ENCODE measurements at places on chromosomes 4 and X.

GRCh38 chrX:148204195-148204594, 223.1 kb downstream of the FMR1NB start:
- DNase-seq, result no peak

- DNase-seq, result no peak
Observed at GRCh38 chr4:100082852-100083251, 107.4 kb downstream of the DDIT4L start.

- no peak for DNase-seq
Observed at GRCh38 chr4:2257361-2258081, 4.4 kb downstream of the MXD4 start.

DNA sequence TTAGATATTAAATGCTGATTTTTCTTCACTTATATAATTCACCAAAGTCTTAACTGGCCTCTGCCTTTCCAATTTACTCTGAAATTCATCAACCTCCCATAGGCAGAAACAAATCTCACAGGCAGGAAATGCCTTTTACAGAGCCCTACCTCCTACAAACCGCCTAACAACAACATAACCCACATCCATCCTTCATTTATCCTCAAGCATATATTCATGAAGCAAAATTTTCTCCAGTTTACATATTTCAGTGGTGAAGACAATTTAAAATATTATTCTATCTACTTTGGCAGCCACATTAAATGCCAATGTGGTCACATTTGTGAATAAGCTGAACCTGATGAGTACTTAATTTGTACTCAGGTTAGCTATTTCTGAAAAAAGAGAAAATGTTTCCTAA, 30.3 kb downstream of the SEPSECS start:
- no peak for DNase-seq

GRCh38 chr4:11189756-11190155, 238.9 kb downstream of the HS3ST1 start:
- DNase-seq, result no peak

DNA sequence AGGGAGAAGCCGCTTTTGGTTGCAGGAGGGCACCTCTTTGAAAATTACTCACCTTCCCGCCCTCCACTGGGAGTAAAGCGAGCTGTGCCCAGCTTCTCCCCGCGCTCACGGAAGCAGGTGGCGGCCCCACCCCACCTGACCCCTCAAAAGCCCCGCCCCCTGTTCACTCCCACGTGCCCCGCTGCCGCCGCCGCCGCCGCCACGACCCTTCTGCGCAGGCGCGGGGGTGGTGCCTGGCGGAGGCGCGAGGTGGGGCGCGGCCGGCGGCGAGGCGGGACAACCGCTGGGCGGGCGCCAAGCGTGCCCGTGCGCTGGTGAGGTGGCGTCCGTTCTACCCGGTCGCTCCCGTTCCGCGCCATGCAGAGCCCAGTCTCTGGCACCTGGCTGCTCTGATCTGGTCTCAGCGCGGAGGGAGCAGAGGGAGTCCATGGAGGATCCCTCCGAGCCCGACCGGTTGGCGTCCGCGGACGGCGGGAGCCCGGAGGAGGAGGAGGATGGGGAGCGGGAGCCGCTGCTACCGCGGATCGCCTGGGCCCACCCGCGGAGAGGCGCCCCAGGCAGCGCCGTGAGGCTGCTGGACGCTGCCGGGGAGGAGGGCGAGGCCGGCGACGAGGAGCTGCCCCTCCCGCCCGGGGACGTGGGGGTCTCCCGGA, at the start of gene PI4K2B:
Gene PI4K2B (plus strand): TSS at position 297 of the 653 bp plus-strand sequence. CDS start 131 bp downstream, at position 428.
- DNase-seq, result peak; percentile 96

DNA sequence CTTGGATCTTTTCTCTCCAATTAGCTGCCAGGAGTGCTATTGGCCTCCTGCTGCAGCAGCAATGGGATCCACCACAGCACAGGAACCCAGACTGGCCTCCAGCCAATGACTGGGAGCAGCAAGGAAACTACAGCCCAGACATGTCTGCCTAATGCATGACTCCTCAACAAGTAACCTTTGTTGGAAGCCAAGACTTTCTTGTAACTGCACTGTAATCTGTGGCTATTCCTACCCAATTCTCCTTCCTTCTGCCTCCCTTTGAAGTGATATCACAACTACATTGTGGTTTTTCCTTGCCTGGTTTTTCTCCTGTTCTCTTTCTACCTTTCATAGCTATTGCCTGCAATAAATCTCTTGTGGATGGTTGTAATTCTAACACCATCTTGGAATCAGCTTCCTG, 39.8 kb downstream of the SNCA start:
- DNase-seq, result no peak

DNA sequence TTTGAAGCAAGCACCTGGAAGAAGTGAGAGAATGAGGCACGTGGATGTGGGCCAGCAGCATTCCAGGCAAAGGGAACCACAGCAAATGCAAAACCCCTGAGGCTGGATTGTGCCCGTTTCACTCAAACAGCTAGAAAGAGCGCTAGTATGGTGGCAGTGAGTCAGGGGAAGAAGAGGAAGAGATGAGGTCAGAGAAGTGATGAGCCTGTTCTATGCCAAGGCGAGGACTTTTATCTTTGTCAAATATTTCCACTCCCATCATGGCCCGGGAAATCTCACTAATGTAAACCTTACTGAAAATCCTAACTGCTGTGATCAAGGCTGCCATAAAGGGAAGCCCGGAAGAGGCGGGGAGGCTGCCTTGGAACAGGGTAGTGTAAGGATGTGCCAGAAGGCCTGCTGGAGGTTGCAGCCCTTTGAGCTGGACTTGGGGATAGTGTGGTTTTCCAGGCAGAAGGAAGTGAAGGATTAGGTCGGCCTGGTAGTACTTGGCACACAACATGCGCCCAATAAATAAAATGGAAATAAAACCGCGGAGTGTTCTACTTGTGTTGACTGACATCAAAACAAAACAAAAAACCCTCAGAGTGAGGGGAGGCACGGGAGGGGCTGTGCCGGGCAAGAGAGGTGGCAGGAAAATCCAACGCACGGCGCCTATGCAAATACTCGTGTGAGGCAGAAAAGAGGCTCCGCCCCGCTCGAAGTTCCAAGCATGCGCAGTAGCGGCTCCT, 1.2 kb upstream of the CDK16 start:
- DNase-seq, result peak; percentile 37

- peak; percentile 34 for DNase-seq
Observed at GRCh38 chr4:141654098-141654497, 17.7 kb downstream of the IL15 start.

- DNase-seq, result no peak
Observed at GRCh38 chrX:10514891-10515290, 105.5 kb downstream of the MID1 start.

DNA sequence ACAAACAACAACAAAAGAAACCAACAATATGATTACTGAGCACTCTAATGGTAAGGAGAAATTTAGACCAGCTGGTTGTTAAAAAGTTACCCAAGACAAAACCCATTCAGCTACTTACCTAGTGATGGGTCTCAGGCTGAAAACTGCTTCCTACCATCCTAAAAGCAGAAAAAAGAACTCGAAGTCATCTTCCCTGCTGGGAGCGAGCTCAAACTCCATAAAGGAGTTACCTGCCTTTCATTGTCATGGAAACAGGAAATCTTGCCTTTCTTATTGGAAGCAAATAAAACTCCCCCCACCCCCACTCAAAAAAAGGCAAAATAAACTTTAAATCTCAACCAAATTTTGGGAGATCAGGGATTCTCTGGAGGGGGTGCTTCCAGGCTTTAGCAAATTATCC, 1478.3 kb downstream of the C4orf33 start:
- DNase-seq, result no peak

DNA sequence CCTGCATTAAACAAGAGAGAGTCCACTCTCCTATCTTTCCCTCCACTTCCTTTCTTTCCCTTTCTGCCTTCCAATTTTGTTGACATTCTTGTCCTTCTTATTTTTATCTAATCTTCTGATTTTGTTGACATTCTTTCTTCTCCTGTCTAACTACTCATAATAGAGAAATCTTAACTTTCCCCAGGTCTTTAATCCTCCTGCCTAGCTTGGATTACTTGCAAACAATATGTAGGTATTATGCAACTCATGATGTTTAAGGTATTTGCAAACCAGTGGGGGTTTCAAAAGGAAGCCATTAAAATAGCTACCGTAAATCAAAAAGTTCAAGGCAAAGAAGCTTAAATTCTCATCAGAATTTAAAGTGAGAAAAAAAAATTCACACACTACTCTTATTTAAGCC, 53.9 kb downstream of the PROM1 start:
- no peak for DNase-seq

- DNase-seq, result no peak
Observed at GRCh38 chr4:186651624-186652023, 72.0 kb downstream of the FAT1 start.

DNA sequence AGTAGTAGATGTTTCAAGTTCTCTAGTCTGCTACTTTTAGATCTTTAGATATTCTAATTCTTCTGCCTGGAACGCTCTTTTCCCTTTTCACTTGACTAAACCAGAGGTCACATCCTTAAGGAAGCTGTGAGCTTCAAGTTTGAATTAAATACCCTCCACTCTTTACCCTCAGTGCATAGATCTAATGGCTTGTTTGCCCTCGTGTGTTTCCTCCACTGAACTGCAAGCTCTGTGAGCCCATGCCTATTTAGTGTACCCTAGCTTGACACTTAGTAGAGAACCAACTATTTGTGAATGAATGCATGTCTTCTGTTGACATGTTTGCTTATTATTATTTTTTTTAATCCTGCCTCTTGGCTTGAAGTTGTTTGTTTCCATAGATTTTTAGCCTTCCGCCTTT, 138.3 kb downstream of the PDE5A start:
- peak; percentile 23 for DNase-seq

DNA sequence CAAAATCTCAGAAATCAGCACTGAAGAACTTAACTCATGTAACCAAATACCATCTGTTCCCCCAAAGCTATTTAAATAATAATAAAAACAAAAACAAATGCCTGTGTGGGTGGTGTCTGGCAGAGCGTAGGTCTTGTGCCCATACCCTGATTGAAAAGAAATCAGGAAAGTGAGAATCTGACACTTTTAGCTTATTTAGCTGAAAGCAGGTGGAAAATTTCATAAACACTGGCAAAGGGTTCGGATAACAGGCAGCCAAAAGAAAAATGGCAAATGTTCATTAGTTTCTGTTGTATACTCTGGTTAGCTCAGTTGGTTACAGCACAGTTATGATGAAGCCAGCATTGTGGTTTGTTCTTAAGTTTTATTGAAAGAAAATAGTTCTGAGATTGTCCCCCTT, 48.3 kb downstream of the REPS2 start:
- no peak for DNase-seq

- DNase-seq, result peak; percentile 26
Observed at GRCh38 chrX:84046403-84046984, 141.5 kb downstream of the RPS6KA6 start.

GRCh38 chr4:20625426-20625825, 74.8 kb upstream of the PACRGL start:
- DNase-seq, result peak; percentile 52

- no peak for DNase-seq
Observed at GRCh38 chrX:86061407-86061806, 14.0 kb upstream of the CHM start.

- DNase-seq, result no peak
Observed at GRCh38 chr4:32589097-32589496, 1868.9 kb downstream of the PCDH7 start.

DNA sequence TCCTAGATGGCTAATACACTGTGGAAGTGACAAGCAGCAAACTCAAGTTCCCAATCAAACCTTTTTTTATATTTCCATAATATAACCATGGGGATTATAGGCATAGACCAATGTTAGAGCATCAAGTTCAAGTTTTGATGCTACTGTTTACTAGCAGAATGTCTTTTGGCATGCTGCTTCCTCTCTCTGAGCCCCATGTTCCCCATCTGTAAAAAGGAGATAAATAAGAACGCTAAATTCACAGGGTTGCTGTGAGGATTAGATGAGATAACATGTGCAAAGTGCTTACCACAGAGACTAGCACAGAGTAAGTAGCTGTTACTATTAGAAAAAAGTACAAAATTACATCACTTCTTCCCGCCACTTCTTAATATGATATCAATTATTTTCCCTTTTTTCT, 18.0 kb downstream of the MBNL3 start:
- DNase-seq, result peak; percentile 89

GRCh38 chr4:78634011-78634664, 82.6 kb downstream of the ANXA3 start:
- DNase-seq, result peak; percentile 50

DNA sequence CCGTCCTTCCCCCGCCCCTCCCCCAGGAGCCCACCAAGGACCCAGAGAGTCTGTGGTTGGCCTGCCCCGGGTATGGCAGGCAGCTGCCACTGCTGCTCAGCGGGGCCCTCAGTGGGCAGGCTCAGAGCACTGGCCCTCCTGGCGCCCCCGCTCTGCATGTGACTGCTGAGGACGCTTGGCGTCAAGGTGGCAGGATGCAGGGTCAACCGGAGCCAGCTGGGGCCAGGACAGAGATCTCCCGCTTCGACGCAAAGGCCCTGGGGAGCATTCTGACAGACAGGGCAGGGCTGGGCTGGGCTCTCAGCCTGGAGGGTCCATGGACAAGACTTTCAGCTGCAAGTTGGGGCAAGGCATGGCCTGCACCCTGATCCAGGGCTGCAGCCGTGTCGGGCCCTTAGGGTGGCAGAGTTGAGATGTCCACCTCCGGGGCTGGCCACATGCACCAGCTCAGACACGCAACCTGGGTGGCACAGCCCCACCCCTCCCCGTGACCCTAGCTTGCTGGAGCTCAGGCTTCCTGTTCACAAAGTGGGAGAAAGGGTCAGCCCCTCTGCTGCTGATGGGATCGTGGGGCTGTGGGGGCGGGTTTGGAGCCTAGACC, 30.3 kb downstream of the LRPAP1 start:
- no peak for DNase-seq

DNA sequence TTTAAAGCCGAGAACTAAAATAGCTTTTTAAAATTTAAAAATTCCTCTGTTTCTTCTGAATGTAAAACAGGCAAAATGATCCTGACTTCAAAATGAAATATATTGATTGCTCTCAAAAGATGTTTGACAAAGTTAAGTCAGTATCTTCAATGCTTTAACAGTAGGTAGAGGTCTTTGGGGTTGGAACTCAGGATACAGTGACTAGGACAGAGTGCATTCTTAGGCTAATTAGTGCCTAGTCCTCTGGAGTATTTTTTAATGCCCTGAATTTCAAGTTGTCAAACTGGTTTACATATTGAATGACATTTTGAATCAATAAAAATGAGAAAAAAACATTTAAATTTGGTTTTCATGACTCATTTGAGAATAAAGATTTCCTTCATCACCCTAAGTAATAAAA, 877.3 kb downstream of the ADGRL3 start:
- no peak for DNase-seq

- DNase-seq, result no peak
Observed at GRCh38 chr4:140653718-140654494, 85.1 kb upstream of the UCP1 start.

- DNase-seq, result no peak
Observed at GRCh38 chr4:27024805-27025204, 164.2 kb downstream of the STIM2 start.

- DNase-seq, result peak; percentile 48
Observed at GRCh38 chr4:140249351-140249750, 95.4 kb upstream of the MAML3 start.

- DNase-seq, result no peak
Observed at GRCh38 chr4:60404027-60404426, 796.1 kb upstream of the ADGRL3 start.

DNA sequence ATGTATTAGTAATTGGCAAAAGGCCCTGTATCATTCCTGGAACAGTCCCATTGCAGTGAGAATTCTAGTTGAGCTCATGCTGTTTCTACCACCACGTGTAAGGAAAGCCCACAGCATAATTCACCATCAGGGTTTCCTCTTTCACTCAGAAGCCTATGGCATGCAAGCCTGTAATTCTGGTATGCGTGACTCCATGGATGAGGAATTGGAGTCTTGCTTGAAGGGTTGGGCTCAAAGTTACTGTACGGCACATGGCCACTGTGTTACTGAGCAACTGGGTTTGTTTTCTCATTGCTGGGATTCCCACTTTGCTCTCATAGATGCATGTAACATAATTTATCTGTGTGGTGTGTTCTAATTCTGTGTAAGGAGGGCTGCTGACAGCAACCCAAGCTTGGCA, 132.3 kb upstream of the NR3C2 start:
- no peak for DNase-seq
